Posterior vena cava (tissue), 2 donors: ENCODE measurements at places on chromosomes 6 and 20. TPM values are rescaled to one million over a fixed set of nuclear protein-coding genes. Genes with fewer than 3 reads are reported as not detected.

The HELZ2 gene
- total RNA-seq: 25.5 TPM

The ULBP3 gene
- total RNA-seq: 1.2 TPM

The C6orf15 gene
- total RNA-seq: not detected

The DAAM2 gene
- total RNA-seq: 33.9 TPM

The NFATC2 gene
- total RNA-seq: 11.8 TPM

The KIAA1755 gene
- total RNA-seq: 12.9 TPM

The RALGAPB gene
- total RNA-seq: 29.7 TPM

The C20orf202 gene
- total RNA-seq: not detected

DNA sequence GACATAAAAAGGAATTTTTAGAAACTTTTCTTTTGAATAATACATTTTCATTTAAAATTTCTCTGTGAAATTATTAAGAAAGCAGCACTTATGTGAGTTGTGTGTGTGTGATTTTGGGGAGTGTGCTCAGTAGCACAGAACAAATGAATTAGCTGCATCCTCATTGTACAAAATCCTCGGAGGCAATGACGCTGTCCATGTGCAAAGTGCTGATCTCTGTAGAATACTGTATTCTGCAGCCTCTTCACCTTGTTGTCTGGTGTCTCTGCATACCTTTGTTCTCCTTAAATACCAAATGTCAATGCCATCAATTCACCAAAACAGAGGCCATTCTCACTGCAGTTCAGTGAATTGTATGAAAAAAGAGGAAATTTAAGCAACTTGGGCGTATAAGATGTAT lies 838.4 kb downstream of the QKI start:
- no peak for DNase-seq

GRCh38 chr6:97939440-97940168 lies 656.6 kb upstream of the MMS22L start:
- DNase-seq: no peak

DNA sequence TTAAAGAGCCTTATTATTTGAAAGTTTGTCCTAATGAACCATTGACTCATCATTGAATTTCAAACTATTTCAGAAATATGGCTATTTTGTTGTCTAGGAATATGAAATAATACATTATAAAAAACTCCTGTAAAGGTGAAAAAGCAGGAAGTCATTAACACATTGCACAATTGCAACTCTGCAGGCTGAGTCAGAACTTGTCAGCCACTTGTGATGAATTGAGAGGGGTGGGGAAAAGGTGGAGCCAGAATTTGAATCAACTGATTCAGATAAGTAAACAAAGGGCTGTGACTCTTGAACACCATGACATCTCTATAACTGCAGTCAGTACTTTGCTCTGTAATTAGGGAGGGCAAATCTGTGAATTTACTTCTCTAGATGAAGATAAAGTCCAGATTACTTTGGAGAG lies 6.0 kb downstream of the C6orf141 start:
- DNase-seq: no peak

DNA sequence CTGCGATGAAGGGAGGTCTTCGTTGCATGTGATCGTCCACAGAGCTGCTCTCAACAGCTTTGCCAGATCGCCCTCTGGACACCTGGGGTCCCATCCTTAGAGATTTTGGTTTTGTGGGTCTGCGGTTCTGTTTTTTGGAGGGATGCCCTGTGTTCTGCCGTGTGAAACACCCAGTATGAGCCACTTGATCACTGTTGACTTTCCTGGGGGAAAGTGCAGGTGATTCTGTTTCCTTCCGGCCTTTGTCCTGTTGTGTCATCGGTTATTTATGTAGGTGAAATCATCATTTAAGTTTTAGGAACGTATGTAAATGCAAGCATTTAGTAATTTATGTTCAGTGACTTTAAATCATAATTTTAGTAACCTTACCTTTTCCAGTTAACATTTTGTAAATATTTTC lies 56.4 kb upstream of the SLC22A1 start:
- no peak for DNase-seq

DNA sequence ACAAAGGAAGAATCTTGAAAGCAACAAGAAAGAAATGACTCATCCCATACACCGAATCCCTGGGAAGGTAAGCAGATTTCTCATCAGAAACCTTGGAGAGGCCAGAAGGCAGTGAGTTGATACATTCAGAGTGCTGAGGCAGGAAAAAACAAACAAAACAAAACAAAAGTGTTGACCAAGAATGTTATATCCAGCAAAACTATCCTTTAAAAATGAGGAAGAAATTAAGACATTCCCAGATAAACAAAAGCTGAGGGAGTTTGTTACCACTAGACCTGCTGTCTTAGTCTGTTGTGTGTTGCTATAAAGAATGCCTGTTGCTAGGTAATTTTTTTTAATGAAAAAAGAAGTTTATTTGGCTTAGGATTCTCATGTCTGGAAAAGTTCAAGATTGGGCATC lies 33.7 kb upstream of the PPP1R3G start:
- no peak for DNase-seq

DNA sequence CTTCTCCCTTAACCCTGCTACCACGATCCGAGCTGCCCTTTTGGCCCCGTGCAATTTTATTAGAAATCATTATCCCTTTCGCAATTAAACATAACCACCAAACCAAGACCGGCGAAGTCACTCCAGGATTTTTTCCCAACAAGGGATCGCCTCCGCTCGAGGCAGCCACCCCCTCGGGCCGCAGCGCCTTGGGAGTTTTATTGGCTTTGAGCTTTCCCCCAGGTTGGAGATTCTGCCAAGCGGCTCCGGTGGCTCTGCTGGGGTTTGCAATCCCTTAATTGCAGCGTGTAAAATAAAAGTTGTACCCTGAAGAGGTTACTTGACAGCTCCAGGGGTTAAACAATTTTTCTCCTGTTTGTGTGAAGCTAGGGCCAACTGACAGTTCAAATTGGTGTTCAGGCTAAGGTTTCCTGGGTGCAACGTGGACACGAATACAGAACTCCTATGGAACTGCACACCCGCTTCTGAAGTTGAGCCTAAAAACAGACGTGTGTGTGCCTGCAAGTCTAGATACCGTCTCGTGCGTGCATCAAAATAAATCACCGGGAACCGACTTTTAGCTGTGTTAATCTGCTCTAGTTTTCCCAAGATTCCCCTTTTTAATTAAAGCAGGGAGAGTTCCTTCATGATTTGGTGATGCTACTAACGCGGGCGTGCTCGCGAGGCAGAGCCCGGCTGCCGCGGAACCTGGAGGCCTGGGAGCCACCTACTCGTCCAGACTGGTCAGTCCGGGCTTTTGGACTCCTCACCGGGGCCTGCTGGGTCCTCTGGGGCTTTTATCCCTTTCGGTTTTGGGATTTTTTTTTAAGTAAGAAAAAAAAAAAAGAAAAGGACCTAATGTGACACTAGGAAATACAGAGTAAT lies 975 bp upstream of the TFAP2A start:
- no peak for DNase-seq

DNA sequence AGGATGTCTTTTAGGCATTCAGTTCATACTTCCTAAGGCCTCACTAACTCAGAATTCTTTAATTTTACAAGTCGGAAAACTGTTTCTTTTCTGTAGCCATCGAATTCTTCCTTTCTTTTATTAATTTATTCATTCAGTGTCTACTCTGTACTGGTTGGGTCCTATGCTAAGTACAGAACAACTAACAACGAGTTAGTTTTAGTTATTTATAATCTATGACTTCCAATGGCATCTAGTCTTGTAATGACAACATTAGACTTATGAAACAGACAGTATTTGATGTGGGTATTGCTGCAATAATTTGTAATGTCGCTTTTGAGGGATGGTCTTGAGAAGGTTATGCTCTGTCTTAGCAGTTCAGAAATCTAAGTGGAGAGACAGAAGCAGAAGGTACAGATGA lies 55.3 kb upstream of the TINAG start:
- DNase-seq: no peak

DNA sequence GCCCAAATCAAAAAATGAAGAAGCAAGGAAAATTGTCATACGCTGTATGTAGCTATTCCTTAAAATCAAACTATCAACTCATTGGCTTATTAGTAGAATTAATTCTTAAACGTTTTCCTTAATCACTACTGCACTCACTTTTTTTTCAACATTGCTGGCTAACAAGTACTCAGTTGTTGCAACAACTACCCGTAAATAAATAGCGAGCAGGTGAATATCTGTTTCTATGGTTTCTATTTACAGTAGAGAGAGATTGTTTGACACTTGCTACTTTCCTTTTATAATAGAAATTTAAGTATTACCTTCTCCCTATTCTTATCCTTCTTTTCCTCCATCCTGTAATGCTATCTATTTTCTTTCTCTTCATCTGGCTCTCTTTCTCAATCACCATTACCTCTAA lies 25.1 kb downstream of the FRK start:
- DNase-seq: no peak

- DNase-seq: no peak
These were observed 175.6 kb downstream of the FOXA2 start for GRCh38 chr20:22408521-22409402.

- DNase-seq: no peak
These were observed 544.1 kb downstream of the QKI start for GRCh38 chr6:163958646-163959045.

DNA sequence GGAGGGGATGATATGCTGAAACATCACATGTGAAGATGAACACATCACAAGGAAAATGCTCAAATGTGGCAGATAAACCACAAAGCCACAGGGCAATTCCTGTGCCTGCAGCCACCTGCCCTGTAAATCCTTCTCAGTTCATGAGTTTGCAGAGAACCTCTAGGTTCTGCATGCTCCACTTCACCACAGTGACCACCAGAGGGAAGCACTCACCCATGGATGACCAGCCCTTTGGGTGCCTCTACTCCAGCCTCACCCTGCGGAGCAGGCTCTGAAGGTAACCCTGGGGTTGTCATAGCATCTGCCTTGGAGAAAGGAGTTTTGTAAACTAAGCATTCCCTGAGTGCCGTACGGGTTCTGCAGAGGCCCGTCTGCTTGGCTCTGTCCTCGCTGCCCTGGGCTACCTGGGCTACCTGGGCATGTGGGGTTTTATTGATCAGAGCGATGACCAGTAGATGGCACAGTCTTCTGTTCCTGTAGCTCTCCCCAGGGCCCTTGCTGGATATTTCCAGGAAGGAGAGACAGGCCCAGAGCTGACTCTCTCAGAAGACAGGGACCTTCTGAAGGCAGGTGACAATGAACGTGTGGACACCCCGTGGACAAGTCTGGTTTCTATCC lies 31.7 kb upstream of the CST1 start:
- DNase-seq: no peak

DNA sequence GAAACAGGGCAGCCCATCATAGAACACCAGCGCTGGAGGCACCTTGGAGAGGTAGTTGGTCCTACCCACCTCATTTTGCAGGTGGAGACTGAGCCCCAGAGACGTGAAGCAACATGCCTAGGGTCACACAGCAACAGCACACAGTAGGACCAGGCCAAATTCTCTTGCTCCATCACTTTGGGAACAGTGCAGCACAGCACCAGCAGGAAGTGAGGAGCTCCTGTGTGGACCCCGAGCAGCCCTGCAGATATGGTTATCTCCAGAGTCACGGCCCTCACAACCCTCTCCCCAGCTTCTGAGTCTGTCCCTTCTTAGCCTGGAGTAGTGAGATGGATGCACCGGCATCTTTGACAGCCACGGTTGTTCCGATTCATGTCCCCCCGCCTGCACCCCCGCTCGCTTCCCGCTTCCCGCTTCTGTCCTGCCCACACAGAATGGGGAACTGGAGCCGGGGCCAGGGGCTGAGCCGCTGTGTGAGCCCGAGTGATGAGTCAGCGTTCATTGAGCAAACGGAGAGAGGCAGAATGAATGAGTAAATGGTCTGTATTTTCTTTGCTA lies 72.6 kb upstream of the DUSP22 start:
- DNase-seq: peak; percentile 93

DNA sequence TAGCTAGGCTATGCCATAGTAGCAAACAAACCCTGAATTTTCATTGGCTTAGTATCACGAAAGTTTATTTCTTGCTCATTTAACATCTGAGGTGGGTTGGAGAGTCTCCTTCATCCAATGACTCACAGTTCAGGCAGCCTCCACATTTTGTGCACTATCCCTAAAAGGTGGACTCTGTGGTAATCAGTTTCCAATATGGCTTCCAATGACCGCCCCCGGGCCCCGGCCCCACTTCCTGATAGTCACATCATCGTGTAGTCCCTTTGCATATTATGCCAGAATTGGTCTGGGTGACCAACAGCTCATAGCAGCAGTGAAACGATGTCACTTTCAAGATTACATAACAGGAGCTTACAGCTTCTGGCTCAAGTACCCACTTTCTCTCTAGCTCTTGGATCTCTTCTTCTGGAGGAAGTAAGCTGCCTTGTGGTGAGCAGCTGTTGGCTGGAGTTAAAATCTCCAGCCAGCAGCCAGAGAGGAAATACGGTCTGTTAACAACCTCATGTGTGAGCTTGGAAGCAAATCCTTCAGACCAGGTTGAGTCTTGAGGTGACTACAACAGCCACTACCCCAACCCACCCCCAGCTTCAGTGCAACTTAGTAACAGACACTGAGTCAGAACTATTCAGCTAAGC lies 7.8 kb downstream of the HCRTR2 start:
- DNase-seq: peak; percentile 60

DNA sequence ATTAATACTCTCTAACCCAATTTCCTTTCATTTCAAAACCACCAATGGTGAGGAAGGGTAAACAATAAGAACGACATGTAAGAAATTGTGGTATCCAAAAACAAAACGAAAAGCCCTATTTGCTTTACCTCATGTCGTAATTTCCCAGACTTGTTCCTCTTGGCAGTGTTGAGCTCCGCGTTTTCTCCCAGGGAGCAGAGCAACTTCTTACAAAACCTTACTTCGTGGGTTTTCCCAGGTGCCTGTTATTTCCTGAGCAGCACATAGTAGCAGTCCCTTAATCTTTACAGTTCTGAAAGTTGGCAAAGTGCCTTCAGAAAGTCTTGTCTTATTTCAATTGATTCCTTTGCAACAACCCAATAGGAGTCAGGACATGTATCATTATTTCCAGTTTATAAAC lies 207.9 kb upstream of the MARCKS start:
- no peak for DNase-seq

DNA sequence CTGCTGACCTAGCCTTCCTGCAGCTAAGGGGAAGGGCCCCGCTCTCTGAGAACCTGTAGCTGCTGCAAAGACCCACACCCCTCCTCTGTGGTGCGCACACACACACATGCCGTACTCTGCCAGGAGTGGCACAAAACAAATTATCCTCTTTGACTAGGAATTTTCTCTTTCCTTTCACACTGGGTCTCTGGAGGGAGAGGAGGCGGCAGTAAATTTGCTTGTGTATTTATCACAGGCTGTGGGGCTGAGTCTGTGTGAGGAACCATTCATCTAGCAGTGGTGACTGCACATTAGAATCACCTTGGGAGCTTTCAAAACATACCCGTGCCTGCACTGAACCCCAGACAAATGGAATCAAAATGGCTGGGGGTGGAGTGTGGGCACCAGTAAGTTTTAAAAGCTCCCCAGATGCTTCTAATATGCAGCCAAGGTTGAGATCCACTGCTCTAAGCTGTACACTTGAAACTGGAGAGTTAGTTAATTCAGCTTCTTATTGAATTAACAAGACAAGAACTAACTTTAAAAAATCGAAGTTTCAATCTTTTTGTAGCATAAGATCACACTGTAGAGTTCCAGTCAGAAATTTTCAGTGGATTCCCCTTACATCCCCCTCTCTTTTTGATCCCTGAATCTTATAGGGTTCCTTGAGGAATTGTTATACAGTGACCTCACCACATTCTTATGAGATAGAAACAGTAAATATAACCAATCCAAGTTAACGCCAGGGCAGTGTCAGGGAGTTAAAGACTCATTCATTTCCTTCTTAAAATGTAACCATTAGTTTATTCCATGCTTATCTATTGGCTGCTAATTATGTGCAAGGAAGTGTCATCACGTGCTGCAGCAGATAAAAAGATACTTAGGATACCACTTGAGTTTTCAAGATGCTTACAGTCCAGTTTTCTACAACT lies 29.8 kb upstream of the GMDS start:
- no peak for DNase-seq
